ENCODE measurements at places on chromosomes 13 and 19.
A peak's percentile ranks its signal among the peaks of the same experiment; 100 is the strongest.

DNA sequence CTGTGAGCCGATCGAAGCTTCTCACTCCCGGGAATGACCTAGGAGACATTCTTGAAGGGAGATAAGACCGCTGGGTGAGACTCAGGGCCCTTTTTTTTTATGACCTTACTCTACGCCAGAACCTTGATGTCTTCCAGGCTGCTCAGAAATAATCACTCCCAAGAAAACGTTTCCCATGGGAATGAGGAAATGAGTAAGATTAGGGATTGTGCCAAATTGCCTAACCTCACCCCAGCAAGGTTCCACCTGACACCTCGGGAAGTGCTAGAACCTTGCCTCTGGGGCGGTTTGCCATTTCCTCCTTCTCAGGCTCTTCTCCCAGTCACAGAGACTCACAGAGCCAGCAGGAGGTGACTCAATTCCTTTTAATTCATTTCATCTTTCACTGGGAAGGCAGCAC is 2.3 kb downstream of the SLC46A3 start:
- DNase-seq: peak; percentile 4

DNA sequence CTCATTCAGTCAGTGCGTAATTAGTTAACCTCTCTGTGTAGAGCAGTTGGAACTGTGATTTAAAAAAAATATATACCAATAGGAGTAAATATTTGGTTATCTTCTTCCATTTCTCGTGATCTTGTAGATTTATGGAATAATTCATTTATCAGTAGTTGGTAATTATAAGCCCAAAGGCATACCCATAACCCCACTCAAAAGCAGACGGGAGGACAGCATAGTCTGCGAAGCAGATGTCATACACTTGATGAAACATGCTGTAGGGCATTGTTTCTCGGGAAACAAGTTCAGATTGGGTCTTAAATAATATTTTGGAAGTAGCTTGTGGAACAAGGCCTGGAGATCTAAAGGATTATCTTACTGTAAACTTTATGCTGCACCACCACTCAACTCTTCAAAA is 119.7 kb downstream of the FRY start:
- DNase-seq: no peak

GRCh38 chr19:11410682-11411081 is 8.4 kb downstream of the RGL3 start:
- DNase-seq: no peak

DNA sequence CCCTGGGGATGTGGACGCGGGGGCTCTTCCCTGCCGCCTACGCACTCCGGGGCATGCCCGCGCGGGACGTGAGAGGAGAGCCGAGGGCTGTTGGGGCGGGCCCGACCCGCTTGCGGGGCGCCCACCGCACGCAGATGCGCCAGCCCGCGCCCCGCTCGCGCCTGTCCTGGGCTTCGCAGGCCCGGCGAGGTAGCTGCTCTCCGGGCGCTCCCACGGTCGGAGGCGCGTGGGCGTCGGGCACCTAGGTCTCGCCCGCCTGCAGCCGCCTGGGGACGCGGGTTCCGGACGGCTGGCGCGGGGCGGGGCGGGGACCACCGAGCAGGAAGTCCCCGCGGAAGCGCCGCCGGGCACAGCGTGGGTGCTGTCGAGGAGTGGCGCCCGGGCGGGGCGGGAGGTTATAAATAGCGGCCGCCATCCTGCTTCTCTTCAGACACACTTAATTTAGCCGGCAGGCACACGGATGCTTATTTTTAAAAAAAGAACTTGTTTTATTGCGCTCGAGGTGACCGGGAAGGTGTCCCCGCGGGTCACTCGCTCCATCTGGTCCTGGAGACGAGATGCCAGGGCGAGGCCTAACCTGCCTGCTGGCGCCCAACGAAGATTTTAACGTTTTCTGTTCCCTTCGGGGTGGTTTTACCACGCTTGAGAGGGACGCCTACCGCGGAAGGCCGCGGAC is 561 bp upstream of the GJA3 start:
- peak; percentile 59 for DNase-seq

GRCh38 chr13:110352735-110353134 is 45.7 kb downstream of the COL4A2 start:
- DNase-seq: no peak

GRCh38 chr19:10749435-10750384 is 31.8 kb downstream of the DNM2 start:
- no peak for DNase-seq

DNA sequence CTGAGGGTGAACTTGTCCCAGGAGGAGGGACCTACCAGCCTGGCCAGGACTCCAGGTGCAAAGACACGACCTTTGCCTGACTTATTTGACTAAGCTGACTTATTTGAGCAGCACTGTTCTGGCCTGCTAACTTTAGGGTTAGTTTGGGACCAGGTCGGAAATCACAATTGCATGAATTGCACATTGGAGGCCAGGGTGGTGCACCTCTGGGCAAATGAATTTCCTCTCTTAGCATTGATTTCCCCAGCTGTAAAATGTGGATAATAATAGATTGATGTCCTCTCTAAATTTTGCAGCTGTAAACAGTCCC is 1.4 kb upstream of the BST2 start:
- DNase-seq: no peak

DNA sequence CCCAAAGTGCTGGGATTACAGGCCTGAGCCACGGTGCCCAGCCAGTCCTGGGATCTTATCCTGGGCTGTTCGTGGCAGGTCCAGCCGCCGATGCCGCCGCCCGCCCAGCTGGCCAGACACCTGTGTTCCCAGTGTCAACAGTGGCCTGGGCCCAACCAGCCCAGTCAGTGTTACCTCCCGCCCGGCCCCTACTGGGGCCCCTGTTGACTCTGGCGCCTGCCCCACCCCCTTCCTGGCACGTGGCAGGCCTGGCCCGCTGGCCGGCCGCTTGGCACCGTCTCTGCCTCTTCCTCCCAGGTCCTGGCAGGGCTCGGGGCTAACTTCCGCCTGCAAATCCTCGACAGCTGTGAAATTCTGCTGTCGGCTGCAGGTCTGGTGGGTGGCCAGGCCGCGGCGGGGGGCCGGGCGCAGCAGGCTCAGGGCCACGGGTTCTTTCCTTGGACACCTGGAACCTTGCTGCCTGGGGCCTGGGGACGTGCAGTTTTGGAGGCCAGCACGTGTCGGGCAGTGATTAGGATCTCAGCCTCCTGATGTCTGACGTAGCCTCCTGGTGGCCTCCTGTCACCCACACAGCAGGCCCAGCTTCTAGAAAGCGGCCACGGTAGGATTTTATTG is 9.1 kb downstream of the ARID3A start:
- no peak for DNase-seq

GRCh38 chr19:29121684-29122083 is 91.3 kb downstream of the UQCRFS1 start:
- peak; percentile 72 for DNase-seq

- DNase-seq: peak; percentile 85
Measured at GRCh38 chr19:49809160-49809940, 3.7 kb downstream of the FUZ start.

GRCh38 chr13:73958657-73959397 is 175.4 kb downstream of the KLF12 start:
- DNase-seq: no peak

DNA sequence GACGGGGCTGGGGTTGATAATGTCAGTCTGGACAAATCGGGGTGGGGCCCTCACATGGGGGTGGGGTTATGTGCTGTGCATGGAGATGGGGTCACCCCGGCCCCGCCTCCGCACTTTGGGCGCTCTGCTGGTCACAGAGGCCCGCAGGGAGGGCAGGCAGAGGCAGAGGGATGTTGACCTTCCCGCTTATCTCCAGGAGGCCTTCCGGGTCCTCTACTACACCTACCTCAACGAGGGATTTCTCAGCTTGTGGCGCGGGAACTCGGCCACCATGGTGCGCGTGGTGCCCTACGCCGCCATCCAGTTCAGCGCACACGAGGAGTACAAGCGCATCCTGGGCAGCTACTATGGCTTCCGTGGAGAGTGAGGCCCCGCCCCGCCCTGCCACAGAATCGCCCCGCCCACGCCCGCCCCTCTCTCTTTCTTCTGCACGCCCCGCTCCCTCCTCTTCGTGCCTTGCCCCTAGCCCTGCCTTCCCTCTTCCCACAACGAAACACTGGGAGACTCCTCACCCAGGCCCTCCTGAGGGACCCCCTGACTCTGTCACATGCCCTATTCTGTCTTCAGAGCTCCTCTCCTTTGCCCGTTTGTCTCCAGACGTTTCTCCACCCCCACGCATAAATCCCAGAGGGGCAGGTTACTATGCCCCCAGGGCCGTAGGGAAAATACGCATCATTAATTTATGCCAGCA is 32.8 kb downstream of the TMEM161A start:
- peak; percentile 83 for DNase-seq

- no peak for DNase-seq
Measured at GRCh38 chr13:37495046-37495445, 103.5 kb downstream of the POSTN start.

GRCh38 chr13:29883941-29884518 is 33.6 kb upstream of the UBL3 start:
- no peak for DNase-seq

- DNase-seq: no peak
Measured at GRCh38 chr19:38277549-38277948, 13.2 kb downstream of the SPINT2 start.

DNA sequence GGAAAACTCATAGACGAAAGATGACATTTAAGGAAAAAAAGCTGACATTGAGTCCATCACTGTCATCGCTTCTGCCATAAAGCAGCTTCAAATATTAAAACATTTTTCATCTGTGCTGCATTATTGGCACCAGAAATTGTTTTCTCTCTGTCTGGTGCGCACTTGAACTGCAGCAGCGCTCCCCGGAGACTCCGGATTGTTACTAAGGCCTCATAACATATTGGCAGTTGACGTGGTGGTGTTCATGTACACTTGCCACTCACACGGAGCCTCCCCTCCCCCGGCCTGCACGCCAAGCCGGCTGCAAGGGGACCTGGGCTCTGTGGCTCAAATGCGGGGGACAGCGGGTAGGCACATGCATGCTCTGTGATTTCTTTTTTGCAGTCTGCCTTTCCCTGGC is 203.2 kb downstream of the TSHZ3 start:
- DNase-seq: peak; percentile 34

- DNase-seq: no peak
Measured at GRCh38 chr19:41219924-41220567, 1.0 kb downstream of the AXL start.

- DNase-seq: no peak
Measured at GRCh38 chr19:38285567-38285966, 18.5 kb upstream of the C19orf33 start.

DNA sequence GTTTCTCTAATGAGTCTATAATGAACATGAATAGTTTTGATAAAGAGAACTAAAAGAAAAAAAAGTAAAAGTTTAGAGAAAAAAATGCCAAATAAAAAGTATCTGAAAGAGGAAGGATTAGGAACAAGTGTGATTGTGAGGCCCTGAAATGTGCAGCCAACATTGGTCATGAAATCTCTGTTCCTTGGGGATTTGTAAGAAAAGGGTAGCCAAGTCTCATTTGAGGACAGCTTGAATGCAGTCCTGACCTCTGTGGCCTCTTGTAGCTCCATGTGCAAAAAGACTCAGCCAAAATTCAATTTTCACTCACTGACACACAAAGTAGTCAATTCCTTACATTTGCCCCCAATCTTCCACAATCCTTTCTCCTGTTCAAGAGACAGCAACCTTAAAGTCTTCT is 167.9 kb downstream of the KLF12 start:
- DNase-seq: no peak

- no peak for DNase-seq
Measured at GRCh38 chr19:4232614-4233281, 3.4 kb downstream of the EBI3 start.

DNA sequence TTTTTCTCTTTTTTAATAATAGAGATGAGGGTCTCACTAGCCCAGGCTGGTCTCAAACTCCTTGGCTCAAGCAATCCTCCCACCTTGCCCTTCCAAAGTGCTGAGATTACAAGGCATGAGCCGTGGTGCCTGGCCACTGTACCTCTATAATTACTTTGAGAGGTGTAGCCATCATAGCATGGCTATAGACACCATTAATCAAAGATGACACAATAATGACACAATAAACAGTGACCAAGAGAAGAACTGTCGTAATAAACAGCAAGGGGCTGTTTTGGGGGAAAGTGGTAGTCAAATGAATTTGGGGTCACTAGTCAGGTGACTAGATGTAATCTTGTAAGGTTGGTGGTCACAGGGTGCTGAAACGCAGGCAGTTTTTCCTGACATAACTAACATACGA is 30.4 kb downstream of the KLF5 start:
- DNase-seq: no peak

DNA sequence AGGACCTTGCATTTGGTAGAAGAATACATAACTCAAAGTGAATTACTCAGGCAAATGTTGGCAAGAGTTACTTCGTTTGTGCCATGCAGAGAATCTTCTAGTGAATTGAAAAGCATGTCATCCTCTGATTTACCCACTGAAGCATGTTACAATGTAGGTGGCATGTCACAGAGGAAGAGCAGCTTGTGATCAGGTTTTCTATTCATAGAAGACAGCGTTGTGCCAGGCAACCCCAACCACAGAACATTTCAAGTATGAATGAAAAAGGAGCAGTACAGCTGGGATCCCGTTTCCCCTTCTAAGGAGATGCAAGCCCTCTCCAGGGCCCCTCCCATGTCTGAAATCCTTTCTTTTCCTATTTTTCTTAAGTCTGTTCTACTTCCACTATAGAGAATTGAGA is 6.0 kb upstream of the KATNAL1 start:
- DNase-seq: no peak

DNA sequence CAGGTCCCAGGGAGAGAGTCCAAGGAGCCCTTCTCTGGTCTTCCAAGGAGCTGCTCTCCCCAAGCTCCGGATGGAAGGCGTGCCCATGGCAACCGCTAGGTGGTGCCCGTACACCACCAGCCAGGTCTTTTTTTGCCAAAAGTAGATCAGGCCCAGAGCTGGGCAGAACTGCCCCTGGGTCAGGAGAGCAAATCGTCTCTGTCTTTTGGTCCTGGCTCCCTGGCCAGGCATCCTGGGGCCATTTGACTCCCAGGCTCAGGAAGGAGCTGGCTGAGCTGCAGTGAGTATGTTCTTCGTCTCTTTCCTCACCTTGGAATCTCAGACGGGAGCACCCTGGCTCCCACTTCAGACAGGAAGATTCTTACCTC is 24.6 kb upstream of the BCL3 start:
- DNase-seq: peak; percentile 86

- peak; percentile 33 for DNase-seq
Measured at GRCh38 chr13:108785844-108786243, 156.4 kb downstream of the MYO16 start.

DNA sequence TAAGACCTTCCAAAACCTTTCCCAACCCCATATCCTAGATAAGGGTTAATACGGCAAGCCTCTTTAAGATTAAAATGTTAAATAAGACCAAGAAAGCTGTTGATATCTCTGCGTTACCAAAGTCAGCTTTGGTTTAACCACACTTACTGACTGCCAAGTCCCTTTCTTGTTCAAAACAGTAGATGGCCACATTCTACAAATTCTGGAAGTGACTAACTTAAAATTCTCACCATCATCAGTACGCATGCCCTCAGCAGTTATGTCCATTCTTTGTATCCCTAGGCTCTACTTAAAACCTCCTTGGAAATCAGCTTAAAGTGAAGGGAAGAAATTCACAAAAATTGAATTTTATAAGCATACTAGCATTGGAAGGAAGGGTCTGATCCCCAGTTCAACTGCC is 23.6 kb downstream of the SOHLH2 start:
- DNase-seq: no peak

DNA sequence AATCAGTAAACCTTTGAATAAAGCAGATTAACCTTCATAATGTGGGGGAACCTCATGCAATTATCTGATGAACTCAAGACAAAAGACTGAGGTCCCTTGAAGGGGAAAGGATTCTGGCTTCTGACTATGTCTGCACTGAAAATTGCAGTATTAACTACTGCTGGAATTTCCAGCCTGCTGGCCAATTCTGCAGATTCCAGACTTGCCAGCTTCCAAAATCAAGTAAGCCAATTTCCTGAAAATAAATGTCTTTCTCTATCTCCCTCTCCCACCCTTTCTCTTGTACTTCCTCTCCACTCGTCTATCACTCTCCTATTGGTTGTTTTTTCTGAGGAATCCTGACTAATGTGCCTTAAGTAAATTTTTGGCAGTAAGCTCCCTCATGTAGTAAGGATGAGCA is 1479.9 kb upstream of the PRR20A start:
- DNase-seq: no peak
